M059J (cell line): ENCODE measurements at places on chromosomes 6 and 20. TPM values are rescaled to one million over a fixed set of nuclear protein-coding genes. Genes with fewer than 3 reads are reported as not detected.

ATP6V1G2 gene
- total RNA-seq = 0.20 TPM in 1 of 2 replicates, not detected in the other

COX4I2 gene
- total RNA-seq = not detected in 2 replicates

DNA sequence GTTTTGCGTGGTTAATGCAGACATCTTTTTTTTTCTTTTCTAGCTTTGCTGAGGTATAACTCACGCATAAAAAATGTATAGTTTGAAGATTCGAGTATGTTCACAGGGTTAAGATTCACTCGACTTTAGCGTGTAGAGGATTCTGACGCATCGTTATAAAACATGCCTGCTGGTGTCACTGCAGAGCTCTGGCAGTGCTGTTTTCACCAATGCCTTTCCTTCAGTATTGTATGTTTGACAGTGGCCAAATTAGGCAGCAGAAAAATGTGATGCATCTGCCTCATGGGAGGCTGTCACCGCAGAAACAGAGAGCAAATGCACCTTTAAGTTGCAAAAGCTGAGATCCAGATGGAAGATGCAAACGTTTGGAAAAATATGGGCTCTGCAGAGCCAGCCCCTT, 18.0 kb upstream of the SIRPB2 start:
- peak; percentile 51 for DNase-seq

ECT2L gene
- not detected in 2 replicates for total RNA-seq

PTCHD4 gene
- total RNA-seq = 0.15 and 1.3 TPM in 2 replicates

GRCh38 chr6:144997996-144998395, 712.9 kb downstream of the UTRN start:
- no peak for DNase-seq

DNA sequence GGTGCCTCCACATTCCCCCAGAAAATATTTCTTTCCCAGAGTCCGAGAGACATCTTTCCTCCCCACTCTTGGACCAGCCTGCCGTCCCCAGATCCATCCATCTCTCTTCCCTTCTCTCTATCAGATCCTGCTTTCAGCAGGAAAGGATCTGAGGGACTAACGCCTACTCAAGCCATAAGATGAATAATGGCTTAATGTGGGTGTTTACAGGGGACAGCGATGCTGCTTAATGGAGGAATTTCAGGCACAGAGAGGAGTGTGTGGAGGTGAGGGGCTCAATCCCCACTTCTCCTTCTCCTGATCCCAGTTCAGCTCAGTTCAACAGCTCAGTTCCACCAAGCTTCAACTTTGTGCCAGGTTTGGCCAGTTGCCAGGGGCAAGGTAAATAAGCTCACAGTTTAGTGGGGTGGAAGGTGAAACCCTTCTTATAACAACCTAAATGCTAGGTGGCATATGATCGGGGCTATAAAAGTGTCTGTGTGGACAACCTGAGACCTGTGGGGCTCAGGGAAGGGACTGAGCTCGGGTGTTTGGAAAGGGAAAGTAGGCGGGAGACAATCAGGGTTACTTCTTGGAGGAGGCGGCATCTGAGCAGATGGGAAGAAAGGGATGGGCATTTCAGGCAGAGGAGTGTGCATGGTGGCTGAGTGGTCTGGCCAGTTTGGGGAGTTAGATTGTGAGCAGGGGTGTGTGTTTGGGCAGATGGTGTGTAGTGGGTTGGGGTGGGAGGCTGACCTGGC, 55.8 kb downstream of the CDH22 start:
- DNase-seq = no peak

DNA sequence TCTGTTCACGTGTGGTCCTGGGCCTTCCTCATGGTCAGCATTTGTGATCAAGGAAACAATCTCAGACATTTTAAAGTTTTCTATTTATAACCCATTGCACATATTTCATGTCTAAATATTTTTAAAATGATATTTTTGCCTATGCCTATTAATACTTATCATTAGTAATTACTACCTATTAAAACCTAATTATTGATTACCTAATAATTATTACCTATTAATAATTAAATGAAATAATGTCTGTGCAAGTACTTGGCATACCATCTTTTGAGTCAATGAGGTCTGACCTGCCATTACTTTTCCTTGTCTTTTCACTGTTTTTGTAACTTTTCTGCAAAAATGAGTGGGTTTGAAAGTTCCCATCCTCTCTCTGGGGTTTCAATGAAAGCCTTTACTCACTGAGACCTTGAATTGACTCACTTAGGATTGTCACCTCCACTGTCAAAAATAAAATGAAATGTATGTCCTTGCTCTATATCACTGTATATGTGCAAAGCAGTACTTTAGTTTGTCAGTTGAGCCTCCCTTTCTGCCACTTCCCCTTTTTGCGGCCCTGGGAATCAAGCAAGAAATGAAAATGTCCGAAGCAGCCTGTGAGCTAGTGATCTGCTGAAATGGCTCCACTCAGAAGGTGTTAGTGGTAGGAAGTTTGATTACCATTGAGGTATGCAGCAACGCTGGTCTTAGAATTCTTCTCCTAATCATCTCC, 87.8 kb downstream of the L3MBTL3 start:
- no peak for DNase-seq

- DNase-seq = no peak
Observed at GRCh38 chr6:54913211-54913610, 66.6 kb downstream of the FAM83B start.

DNA sequence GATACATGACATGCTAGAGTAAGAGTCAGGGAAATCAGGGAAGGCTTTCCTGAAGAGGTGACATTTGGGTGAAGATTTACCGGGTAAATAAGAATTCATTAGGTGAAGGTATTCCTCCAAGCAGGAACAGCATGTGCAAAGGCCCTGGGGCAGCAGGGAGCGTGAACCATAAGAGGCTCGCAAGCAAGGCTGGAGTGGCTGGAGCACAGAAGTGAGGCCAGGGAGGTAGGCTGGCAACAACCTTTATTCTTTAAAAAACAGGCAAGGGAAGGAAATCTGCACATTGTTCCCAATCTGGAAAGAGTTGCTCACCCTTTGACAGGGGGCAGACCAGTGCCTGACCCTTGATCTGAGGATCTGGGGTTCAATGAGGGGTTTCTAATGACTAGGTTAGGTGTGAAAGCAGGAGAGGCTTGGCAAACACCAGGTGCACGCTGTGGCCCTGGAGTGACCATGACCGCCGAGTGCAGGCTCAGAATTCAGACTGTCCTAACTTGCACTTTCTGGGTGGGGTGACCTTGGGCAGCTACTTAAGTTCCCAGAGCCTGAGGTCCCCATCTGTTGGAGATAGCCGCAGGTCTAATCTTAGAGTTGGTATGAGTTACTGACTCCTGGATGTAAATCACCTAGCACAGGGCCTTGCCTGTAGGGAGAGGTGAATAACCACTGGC, 1.9 kb downstream of the KIAA1755 start:
- DNase-seq = no peak

DNA sequence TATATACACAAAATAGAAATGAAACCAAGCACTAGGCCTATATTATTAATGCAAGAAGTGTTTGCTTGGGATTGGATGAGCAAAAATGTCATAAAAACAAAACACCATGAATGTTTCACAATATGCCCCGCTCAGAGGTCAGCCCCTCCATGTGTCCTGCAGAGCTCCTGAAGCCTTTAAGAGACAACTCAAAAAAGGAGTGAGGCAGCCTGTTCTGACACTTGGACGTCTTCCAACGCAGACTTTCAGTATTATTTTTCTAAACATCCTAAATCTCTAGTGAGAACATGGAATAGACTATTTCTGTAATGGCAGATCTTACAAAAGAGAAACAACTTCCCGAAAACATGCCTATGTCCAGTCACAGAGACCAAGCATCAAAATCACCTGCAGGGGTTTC, 322.6 kb downstream of the PRKN start:
- no peak for DNase-seq

LAMA4 gene
- total RNA-seq = 85.6 and 156 TPM in 2 replicates

DNA sequence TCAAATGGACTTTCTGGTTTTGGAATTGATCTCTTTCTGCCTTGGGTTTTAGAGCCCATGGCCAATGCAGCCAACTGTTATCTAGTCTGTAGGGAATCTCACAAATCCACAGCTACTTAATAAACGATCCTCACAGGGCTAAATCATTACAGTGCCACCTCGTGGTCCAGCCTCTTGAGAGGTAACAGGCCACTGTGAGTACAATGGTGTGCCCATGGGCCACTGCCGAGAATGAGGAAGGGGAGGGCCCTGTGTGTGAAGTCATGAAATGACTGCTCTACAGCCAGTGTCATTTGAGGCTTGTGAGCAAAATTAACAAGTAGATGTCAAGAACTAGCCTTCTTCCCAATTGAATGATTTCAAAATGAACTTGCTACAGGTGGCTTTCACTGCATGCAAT, 54.3 kb upstream of the GMPR start:
- peak; percentile 72 for DNase-seq

DNA sequence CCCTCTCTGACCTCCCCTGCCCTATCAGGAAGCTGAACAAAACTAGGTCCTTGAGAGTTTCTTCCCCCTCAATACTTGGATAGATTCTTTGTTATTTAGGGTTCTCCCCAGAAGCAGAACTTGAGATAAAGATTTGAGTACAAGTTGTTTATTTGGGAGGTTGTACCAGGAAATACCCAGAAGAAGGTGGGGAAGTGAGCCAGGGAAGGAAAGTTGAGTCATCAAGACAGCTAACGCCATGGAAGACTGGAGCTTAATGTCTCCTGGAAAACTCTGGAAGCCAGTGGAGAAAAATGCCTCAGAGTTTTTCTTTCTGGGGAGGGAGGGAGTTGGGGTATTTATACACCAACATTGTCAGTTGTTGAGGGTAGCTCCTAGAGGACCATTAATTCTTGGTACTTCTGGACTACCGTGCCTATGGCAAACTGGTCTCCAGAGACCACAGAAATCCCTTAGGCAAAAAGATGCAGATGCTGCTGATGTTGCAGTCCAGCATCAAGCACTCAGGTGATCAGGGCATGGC, 102.6 kb upstream of the ZFP64 start:
- DNase-seq = peak; percentile 63

DNA sequence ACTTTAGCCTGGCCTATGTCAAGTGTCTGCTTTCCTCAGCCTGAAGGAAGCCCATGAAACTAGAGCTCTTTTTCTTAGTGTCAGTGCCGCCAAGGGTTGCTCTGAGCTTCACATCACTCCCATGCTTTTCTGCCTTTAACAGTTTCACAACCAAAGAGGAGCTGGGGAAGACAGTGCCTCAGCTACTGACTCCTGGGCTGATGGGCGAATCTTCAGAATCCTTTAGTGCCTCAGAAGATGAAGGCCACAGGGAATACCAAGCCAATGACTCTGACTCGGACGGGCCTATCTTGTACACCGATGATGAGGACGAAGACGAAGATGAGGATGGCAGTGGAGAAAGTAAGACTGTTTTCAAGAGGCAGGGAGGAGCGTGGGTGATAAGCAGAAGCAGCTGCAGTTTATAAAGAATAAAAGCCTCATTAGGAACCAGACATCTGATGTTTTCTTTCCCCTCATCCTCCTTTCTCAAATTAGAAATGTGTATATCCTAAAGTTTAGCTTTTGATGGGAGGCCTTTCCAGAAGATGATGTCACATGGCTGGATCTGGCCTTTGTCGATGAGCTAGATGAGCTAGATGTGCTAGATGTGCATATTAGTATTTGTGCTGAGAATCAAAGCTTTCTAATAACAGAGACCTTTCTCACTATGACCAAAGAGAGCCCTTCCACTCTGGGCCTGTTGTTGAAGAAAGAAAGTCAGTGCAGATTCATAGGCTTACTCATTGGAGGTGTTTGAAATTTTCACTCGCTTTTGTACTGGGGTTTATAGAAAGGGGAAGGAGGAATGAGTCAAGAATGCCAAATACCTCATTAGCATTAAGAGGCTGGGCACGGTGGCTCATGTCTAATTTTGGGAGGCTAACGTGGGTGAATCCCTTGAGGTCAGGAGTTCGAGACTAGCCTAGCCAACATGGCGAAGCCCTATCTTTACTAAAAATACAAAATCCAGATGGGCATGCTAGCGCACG, 70.7 kb upstream of the LTV1 start:
- DNase-seq = no peak

DNA sequence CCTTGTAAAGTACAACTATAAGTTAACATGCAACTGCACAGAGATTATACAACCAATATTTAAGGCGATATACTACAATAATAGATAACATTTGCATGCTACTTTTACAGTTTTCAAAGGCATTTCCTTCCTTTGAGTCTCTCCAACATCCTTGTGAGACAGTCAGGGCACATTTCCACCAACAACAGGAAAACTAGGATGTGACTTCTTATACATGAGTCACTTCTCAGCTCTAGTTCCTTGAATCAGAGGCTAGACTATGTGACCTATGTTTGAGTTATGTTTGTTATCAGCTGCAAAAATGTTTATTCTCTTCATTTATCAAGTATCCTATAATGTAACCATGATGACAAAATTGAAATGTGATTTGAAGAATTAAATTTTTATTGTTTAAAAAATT, 51.7 kb upstream of the TFAP2D start:
- DNase-seq = peak; percentile 30

SLC22A16 gene
- 0.42 TPM in 1 of 2 replicates, not detected in the other for total RNA-seq

GRCh38 chr6:140599916-140600315, 1225.5 kb upstream of the CITED2 start:
- no peak for DNase-seq

DNA sequence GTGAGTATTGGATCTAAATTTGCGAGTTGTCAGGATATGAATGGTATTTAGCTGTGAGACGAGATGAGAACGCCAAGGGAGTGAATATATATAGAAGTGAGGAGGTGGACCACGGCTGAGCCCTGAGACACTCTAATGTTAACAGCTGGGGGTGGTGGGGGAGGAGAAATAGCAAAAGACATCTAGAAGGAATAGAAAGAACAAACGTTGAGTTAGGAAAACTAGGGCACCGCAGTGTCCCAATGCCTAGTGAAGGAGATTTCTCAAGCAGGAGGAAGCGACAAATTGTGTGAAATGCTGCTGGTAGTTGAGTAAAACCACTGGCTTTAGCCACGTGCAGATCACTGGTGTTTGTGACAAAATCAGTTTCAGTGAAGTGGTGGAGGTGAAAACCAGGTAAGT, 56.9 kb downstream of the CD164 start:
- DNase-seq = no peak

GRCh38 chr6:31968791-31969711, 2.9 kb downstream of the DXO start:
- DNase-seq = no peak

GRCh38 chr6:24899136-24899996, 36.4 kb downstream of the RIPOR2 start:
- DNase-seq = no peak

DNA sequence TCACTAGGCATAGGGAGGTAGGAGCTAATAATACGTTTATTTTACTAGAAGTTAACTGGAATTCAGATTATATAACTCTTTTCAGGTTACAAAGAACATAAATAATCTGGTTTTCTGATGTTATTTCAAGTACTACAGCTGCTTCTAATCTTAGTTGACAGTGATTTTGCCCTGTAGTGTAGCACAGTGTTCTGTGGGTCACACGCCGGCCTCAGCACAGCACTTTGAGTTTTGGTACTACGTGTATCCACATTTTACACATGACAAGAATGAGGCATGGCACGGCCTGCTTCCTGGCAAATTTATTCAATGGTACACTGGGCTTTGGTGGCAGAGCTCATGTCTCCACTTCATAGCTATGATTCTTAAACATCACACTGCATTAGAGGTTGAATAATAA, 1.1 kb downstream of the HFE start:
- no peak for DNase-seq

NEDD9 gene
- 53.5 and 79.4 TPM in 2 replicates for total RNA-seq
